ENCODE measurements at places on chromosomes 5 and 9.

- DNase-seq = no peak
Measured at GRCh38 chr9:127965953-127966352, 14.8 kb downstream of the EEIG1 start.

GRCh38 chr9:34638138-34638445, 505 bp upstream of the SIGMAR1 start:
- DNase-seq = no peak

DNA sequence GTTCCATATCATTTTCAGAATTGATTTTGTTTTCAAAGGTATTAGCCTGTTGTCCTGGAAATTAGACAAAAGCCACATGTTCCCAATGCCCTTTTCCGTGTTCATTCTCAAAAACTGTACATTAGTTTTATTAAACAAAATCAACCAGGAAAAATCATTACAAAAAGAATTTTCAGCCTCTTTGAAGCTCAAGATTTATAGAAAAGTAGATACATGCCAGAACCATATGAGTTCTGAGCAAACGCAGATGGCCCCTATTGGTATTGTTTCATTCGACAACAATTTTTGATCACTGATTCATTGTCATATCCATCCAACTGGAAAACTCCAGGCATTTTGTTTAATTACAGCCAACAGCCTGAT, 148.5 kb upstream of the GRAMD2B start:
- DNase-seq = no peak

DNA sequence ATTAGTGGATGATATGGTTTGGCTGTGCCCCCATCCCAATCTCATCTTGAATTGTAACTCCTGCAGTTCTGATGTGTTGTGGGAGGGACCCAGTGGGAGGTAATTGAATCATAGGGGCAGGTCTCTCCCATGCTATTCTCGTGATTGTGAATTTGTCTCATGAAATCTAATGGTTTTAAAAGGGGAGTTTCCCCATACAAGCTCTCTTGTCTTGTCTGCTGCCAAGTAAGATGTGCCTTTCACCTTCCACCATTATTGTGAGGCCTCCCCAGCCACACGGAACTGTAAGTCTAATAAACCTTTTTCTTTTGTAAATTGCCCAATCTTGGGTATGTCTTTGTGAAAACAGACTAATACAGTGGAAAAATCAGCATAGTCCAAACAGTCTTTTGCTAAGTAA, 235.5 kb downstream of the TMEM161B start:
- DNase-seq = no peak

DNA sequence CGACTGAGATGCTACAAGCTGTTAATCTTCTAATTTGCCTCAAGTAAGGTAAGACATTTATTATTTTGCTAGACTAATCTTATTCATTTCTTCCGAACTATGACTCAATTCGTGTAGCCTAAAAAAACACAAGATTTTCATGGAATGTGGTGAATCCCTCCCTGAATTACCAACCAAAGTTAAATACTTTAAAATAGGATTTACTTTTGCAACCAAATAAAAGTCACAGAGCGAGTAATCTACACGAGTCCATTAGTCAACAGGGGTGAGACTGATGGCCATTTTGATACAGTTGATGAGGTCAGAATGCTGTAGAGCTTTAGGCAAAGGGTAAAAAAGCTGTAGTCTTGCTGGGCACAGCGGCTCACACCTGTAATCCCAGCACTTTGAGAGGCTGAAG, 13.1 kb upstream of the BNC2 start:
- no peak for DNase-seq

GRCh38 chr9:120110520-120110919, 469.4 kb downstream of the CDK5RAP2 start:
- DNase-seq = no peak

GRCh38 chr5:78610636-78611035, 37.9 kb downstream of the LHFPL2 start:
- DNase-seq = no peak

- DNase-seq = peak; percentile 66
Measured at GRCh38 chr9:99253772-99254431, 31.8 kb downstream of the SEC61B start.

DNA sequence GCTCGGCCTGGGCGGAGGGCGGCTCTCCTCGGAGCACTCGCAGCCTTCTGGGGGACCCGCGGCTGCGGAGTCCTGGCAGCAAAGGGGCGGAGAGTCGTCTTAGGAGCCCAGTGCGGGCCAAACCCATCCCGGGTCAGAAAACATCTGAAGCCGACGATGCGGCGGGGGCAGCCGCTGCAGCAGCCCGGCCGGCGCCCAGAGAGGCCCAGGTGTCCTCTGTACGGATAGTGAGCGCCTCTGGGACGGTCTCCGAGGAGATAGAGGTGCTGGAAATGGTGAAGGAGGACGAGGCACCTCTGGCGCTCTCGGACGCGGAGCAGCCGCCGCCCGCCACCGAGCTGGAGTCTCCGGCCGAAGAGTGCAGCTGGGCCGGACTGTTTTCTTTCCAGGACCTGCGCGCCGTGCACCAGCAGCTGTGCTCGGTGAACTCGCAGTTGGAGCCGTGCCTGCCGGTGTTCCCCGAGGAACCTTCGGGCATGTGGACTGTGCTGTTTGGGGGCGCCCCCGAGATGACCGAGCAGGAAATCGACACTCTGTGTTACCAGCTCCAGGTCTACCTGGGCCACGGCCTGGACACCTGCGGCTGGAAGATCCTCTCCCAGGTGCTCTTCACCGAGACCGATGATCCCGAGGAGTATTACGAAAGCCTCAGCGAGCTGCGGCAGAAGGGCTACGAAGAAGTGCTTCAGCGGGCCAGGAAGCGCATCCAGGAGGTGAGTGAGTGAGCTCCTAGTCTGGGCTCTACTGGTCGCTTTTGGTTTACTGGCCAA, 1.2 kb downstream of the JMY start:
- DNase-seq = peak; percentile 25

DNA sequence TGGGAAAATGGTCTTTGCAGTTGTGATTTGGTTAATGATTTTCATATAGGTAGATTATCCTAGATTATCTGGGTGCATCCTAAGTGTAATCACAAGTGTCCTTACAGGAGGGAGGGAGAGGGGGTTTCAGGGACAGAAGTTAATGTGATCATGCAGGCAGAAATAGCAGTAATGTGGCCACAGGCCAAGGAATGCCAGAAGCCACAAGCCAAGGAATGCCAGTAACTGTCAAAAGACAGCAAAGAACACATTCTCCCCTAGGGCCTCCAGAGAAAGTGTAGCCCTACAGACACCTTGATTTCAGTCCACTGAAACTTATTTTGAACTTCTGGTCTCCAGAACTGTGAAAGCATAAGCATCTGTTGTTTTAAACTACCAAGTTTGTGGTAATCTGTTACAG, 2074.5 kb downstream of the MAT2B start:
- DNase-seq = no peak

DNA sequence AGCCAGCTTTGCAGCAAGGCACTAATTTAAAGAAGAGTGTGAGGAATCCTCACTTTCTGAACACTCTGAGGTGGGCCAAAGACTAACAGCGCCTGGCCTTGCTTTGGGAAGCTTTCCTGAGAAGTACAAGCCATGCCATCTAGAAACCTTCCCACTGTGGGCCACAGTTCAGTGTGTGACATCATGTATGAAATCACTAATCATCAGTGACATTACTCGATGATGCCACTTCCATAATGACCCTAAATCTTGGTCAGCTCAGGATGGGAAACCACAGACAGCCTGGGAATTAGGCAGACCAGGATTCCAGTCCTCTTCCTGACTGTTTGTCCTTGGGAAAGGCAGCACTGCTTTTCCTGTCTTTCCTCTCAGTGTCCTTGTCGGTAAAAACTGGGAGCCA, 54.2 kb upstream of the HSPA9 start:
- no peak for DNase-seq

- no peak for DNase-seq
Measured at GRCh38 chr5:10215366-10215765, 34.3 kb downstream of the ATPSCKMT start.

Measured in CD8-positive, alpha-beta memory T cell (primary cell).